CD4-positive, alpha-beta T cell (primary cell): ENCODE measurements at places on chromosomes 6 and 20.
A peak's percentile ranks its signal among the peaks of the same experiment; 100 is the strongest.

DNA sequence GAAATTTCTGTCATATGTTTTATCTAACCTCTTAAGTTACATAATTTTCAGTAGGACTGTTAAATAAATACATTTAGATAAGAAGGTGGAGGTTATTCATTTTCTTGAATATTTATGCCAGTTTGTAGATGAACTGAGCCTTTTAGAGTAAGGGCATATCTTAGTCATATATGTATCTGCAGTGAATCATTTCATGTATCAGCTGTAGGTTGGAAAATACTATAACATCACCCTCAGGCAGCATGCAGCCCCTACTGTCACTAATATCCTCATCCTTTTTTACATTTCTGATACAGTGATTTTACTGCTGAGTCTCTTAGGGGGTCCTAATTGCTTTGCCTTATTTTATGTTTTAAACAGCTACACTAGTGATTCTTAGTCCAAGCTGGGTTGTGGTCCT lies 19.5 kb upstream of the SUMO4 start:
- DNase-seq: no peak

GRCh38 chr6:144702781-144703180 lies 417.6 kb downstream of the UTRN start:
- no peak for DNase-seq

DNA sequence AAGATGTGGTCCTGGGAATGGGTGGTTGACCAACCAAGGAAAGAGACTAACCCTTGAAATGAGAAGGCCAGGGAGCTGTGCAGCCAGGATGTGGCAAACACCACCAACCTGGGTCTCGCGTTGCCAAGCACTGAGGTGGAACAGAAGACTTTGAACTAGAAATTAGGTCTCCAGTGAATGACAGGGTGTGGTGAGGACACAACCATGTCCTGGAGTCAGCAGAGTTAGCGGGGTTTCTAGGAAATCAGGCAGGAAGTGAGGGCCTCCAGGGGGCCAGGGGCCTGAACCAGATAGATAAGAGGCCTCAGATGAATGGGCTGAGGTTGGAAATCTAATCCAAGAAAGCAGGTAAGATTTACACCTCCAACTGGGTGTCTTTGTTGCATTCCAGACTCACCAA lies 353.3 kb upstream of the ARID1B start:
- peak; percentile 9 for DNase-seq

DNA sequence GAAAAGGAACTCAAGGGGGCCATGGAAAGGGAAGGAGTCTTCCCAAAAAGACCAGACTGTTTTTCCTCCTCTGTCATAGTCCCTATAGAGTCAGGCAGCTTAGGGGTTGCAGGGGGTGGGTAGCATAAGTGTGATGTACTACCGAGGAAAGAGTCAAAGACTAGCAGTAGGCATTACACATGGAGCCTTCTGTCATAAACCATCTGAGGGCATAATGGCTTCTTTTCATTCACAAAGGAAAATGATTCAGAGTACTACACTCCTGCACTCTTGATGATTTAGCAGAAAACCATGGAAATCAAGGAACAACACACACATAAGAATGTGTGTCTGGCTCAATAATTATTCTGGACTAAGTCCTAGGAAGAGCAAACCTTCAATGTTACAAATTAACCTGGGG lies 14.9 kb downstream of the PLN start:
- no peak for DNase-seq

- DNase-seq: no peak
Measured at GRCh38 chr6:152977556-152977955, 5.3 kb downstream of the FBXO5 start.

DNA sequence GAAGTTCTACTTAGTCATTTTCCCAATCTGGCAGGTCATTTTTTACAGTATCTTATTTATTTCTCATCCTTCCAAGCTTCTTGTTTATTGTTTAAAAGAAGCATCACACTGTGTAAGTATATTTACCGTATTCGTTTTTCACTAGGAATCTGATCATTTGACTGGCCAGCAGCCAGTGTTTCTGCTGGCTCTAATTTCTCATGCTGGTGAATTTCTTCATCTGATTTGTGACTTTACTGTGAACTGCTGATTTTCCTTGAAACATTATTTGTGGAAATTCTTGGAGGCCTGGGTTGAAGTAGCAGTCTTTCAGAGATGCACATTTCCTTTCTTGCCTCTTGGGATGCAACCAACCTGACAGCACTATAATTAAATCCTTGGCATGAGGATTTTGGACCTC lies 65.9 kb downstream of the PREP start:
- no peak for DNase-seq

- DNase-seq: no peak
Measured at GRCh38 chr6:31920811-31921210, 6.7 kb upstream of the C2 start.

DNA sequence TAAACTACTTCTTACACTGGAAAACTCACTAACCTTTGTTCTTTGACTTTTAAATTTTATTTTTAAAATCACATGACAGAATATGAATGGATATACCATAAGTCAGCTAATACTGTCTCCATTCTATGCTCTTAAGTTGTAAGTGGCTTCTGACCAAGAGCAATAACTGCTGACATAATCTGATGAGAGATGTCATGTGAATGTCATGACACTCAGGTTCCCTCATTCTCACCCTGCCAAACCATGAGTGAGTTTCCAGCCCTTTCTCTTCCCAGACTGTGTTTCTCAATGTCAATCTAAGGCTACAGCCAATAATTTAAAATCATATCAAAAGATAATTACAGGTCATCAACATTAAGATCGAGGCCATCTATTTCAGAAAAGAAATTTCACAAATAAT lies 39.7 kb downstream of the KIF16B start:
- no peak for DNase-seq

DNA sequence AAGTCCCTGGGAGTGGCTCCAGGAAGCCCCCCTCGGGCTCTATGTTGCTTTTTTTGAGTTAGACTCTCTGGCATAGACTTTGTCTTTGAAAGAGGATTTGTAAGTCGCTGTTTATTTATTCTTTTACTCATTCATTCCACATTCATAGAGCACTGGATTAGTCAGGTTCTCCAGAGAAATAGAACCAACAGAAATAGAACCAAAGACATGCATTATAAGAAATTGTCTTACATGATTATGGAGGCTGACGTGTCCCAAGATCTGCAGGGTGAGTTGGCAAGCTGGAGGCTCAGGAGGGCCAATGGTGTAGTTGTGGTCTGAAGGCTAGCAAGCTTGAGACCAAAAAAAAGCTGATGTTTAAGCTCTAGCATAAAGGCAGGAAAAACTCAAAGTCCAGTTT lies 98.3 kb upstream of the CHD6 start:
- no peak for DNase-seq

DNA sequence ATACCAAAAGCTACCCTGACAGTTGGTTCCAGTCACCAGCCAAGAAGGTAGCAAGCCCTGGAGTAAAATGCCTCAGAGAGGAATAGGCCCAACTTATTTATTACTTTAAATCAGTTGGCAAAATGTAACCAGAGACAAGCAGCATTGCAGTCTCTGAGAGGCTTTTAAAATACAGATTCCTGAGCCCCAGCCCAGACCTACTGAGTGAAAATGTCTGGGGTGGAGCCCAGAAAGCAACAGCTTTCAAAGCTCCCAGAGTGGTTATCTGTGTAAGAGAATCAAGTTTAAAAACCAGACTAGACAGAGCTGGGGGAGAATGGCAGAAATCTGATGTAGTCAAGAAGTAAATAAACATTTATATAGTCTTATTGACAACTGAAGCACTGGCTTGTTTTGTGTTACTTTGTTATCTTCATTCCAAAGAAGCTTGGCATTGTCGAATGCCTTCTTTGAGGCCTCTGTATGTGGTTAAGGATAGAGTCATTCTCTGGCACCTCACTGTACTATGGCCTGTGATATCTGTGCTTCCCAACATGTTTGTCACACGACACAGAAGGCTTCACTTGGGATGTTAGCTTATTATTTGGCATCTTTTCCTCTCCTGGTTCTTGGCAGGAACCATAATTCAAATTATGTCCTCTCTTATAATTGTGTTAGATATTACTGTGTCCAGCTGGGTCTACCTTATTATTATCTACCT lies 313.5 kb downstream of the SLC35F1 start:
- no peak for DNase-seq

- DNase-seq: no peak
Measured at GRCh38 chr20:46312945-46313861, 4.9 kb upstream of the CDH22 start.

GRCh38 chr6:100622907-100623692 lies 158.4 kb upstream of the SIM1 start:
- DNase-seq: no peak

DNA sequence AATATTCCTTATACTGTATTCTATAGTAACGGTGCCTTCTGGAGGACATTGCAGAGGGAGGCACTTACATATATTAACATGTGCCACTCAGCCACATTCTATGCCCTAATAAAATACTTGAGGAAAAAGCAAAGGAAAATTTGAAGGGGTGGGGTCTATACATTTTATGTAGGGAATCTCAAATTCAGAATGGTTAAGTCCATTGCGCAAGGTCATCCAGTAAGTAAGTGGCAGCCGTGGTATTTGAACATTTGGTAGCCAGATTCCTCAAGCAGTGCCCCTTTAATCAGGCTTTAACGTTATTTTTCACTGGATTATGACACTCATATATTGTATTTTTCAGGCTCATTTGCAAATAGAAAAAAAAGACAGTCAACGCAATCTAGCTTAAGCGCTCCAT lies 738.3 kb downstream of the DOK5 start:
- no peak for DNase-seq

- DNase-seq: no peak
Measured at GRCh38 chr6:135008072-135008940, 46.3 kb downstream of the HBS1L start.

GRCh38 chr6:137968901-137969300 lies 101.8 kb downstream of the TNFAIP3 start:
- no peak for DNase-seq

DNA sequence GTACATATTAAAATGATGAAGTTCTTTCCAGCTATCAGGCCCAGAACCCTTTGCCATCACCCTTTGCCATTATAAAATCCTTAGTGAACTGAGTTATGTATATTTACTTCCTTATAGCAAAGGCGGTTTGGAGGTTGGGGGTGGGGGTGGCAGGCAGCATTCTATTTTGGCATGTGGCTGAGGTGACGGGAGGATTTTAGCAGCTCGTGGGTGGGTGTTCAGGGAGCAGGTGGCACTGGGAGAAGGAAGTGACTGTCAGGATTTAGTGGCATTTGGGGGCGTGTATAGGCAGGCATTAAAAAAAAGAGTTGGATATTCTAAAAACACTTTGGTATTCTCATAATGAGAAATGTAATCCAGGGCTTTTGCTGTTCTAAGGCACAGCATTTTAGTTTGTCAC lies 150.7 kb downstream of the RIMS1 start:
- no peak for DNase-seq

DNA sequence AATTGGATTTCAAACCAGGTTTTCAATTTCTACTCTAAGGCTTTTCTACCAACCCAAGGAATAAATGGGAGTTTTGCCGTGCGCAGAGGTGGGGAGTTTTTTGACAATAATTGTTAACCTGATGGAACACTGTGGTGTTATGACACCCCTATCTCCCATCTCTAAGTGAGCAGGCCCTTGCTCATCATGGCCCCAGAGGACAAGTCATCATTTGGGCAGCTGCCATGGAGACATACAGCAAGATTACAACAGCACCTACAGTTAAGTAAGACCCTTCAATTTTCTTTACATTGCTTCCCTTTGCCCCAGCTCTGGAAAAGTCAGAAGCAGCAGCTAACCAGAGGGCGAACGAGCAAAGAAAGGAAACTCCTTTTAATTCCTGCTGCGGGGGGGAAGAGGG lies 54.3 kb downstream of the ADGRF5 start:
- no peak for DNase-seq

DNA sequence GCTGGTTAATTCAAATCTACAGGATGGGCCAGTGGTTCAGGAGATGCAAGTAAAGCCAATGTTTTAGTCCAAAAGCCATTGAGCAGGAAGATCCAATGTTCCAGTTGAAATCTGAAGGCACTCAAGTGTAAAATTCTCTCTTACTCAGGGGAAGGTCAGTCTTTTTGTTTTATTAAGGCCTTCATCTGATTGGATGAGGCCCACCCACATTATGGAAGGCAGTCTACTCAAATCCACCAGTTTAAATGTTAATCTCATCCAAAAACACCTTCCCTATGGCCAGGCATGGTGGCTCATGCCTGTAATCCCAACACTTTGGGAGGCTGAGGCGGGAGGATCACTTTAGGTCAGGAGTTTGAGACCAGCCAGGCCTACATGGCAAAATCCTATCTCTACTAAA lies 31.3 kb upstream of the BEND6 start:
- DNase-seq: no peak

DNA sequence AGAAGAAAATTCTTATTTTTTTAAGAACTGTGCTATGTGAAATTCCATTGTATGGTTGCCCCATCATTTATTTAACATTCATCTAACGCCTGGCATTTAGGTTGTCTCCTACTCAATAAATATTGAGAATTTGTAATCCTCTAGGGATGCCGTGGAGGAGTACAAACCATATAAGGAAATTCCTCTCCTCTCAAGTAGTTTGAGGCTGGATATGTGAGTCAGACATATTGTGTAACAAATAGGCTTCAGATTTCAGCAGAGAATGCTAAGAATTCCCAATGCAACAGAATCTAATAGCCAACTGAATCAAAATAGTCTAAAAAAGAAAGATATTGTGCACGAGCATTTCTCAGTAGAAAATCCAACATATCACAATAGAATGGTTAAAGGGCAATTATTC lies 174.7 kb downstream of the OTOR start:
- DNase-seq: no peak

- DNase-seq: no peak
Measured at GRCh38 chr6:56851074-56851473, 103.8 kb upstream of the BEND6 start.

DNA sequence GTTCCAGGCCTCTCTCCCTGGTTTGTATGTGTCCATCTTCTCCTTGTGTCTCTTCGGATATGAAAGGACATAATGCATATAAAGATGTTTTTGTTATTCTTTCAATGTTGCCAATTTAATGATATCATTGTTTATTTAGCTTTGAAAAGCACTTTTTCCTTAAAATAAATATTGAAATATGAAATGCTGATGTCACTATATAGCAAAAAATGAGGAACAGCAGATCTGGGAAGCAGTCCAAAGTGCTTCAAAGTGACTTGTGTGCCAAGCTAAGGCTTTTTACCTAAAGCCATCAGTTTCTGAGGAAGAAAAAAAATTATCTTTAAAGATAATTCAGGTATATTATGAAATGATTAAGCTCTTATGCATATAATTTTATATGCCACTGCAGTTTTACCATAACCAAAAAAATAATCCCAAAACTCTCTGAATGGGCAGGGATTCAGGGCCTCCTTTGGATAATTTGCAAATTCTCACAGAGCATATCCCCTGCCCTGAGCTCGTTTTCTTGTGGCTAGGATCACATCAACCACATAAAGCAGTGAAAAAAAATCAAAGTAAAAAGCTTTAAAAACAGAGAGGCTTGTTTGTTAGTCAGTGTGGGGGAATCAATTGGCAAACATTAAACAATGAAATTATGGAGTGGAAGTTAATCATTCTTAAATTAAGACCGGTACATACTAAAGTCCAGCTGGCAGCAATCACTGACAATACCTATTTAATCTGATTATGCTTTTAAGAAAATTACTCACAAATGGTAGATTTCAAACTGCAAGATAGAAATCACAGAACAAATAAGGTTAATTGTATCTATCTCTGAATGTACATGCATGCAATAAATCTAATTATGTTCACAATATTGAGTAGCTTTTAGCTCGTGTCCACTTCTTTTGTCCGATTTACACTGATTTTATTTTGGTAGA lies 1027.9 kb upstream of the ADGRB3 start:
- DNase-seq: no peak
